ENCODE measurements at places on chromosomes 11 and 22. TPM values are rescaled to one million over a fixed set of nuclear protein-coding genes. Genes with fewer than 3 reads are reported as not detected.

- no peak for DNase-seq
These were observed 471 bp downstream of the RNF185 start for GRCh38 chr22:31160328-31160978.

USH1C gene
- total RNA-seq: not detected

- DNase-seq: no peak
These were observed 997 bp downstream of the DEAF1 start for GRCh38 chr11:693887-694562.

SAA1 gene
- 18.2 TPM for total RNA-seq

MS4A8 gene
- total RNA-seq: not detected

DNA sequence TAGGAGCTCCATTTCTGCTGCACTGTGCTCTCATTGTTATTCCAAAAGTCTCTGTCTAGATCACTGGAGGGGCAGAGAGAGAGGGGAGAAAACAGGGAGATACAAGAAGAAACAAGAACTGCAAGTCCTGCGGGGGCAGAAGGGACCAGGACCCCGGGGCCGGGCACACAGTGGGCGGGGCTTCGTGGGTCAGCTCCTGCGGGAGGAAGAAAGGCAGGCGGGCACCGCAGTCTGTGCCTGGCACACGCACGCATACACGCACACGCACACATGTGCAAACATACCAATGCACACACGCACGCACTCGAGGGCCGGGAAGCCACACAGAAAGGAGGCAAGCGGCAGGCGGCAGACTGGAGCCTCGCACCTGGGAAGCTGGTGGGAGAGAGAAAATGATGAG lies 33.6 kb downstream of the SYT7 start:
- DNase-seq: no peak

- DNase-seq: no peak
These were observed 769.5 kb upstream of the LUZP2 start for GRCh38 chr11:23727387-23727786.

DNA sequence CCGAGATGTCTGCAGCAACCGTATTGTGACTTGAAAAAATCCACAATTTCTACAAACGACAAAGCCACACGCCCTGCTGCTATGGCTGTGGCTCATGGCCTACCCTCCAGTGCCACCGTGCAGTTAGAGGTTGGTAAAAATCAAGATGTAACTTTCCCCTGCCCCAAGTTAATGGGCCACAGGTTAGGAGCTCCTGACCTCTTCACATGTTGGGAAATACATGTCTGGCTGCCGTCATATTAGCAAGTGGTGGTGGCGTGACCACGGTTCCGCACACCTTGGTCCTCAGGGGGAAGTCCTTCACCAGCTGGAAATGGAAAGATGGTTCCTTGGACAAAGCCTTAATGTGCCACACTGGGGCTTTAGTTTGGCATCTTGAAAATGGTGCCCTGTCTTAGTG lies 27.4 kb upstream of the CCND1 start:
- no peak for DNase-seq
